ENCODE measurements at places on chromosomes 11 and 22.

DNA sequence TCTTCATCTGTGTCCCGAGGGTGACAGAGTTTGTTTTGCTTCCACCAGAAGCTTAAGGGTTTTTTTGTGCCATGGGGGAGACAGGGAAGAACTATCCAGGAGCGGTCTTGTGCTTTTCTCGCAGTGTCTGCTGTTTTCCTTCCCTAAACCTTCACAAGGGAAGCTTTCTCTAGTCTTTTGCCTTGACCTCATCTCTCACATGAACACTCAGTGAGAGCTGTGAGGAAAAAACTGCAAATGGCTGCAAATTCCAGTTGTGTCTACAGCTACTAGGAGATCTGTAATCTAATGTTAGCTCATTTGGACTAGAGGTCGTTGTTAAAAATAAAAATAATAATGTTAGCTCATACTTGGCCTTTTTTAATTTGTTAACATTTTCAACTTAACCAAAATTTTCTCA lies 264.7 kb upstream of the SESN3 start:
- DNase-seq, result no peak

DNA sequence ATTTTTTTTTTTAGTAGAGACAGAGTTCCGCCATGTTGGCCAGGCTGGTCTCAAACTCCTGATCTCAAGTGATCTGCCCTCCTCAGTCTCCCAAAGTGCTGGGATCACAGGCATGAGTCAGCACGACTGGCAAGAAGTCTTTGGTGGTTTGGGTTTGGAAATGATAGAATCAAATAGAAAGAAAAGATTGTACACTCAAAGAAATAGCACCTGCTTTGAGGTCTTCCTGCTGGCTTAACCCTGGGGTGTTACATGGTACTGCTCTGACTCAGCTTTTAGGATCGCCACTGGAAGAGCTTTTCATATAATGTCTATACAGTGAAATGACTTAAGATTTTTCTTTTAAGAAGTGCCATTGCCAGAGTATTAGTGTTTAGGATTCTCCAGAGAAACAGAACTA lies 50.2 kb downstream of the JAM3 start:
- no peak for DNase-seq

DNA sequence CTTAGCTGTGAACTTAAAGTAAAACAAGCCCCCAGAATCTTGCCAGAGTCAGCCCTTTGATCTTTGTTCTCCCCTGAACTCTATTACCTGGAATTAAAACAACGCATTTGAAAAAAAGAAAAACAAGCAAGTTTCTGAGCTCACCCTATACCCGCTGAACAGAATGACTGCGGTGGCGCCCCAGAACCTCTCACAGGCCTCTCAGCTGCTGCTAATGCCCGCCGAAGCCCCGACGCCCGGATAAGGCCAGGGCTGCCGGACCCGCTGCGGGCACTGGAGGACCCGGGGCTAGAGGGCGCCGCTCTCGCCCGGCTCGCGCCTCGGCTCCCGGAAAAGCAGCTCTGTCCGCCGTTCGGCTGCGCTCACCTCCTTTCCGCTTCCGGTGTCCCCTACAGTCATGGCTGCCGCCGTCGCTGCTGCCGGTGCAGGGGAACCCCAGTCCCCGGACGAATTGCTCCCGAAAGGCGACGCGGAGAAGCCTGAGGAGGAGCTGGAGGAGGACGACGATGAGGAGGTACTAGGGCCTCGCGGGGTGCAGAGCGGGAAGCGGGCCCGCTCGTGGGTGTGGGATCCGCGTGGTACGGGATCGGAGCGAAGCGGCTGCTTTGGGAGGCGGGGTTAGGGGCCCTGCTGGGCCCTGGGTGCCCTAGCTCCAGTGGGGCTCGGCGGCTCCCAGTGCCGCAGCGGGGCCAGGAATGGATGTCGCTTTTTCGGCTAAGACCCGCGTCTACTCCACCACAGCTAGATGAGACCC lies at the start of gene TOMM22:
TSS of gene TOMM22 (plus strand) at position 376 of the 754 bp plus-strand sequence. CDS start at position 398, 22 bp downstream.
- DNase-seq, result peak; percentile 80

DNA sequence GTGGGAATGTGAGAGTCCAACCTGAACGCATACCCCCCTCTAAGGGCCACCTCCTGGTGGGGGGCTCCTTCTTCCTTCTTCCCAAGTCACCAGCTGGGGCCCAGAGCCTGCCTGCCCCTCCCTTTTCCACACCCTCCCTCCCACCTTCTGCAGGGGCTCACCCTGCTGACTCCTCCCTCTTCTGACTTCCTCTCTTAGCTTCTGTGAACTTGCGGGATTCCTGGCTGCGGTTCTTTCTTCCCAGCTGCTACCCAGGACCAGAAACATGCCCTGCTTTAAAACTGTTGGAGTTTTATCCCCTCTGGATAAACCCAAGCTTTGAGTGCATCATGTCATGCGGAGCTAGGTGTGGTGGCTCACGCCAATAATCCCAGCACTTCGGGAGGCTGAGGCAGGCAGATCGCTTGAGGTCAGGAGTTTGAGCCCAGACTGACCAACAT lies 10.2 kb downstream of the LRRC74B start:
- DNase-seq, result no peak

DNA sequence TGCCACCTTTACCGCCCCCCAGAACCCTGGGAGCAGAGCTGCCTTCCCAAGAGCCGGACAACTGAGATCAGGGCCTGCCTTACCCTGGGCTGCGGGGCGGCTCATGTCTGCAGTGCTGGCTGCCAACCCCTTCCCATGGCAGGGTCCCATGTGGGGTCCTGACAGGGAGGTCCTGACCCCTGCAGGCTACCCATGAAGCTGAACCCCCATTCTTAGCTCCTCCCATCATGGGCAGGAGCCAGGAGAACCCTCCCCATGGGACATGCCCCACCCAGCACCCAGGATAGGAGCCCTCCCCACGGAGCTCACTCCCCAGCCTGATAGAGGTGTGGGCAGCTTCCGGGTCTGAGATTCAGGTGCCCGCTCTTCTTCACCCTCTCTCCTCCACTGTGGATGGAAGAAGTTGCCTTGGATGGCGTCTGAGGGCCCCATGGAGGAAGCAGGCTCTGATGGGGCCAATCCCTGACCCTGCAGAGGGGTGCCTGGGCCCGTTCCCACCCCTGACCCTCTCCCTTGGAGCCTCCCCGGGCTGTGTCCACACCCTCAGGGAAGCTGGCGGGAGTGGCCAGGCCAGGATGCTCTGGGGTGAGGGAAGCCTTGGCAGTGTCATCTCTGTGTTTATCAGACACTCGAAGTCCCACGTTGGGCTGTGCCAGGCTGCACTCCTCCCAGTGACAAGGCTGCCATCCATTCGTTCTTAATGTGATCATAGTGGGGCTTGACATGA lies 1508.2 kb downstream of the BRD1 start:
- DNase-seq, result no peak

Measured in neural crest cell (in vitro differentiated cells).